ENCODE measurements at places on chromosomes 7 and 10.

DNA sequence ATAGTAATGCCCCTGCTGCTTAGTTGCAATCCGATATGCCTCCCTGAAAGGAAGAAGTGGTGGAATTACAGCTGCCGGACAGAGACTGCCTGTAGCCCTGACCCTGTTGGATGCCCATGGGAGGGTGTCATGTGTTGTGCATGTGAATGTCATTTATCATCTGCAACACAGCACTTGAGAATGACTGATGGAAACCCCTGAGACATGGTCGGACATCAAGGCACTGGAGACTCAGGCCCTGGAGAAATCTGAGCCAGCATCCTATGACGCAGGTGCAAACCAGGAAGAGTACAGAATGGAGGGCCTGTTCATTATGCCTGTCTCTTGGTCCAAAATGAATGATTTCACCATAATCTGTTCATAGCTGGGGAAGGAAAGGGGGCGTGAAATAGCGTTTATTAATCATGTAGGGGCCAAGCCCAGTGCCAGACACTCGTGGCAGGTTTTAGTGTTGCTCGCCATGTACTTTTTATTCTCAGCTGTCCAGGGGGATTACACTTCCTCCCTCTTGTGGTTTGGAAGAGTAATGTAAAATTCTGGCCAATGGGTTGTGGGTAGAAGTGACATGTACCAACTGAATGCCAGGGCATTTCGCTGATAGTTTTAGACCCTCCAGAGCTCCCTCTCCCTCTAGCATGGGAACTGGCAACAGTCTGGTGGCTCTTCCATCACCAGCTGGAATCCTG lies 23.0 kb upstream of the LEP start:
- DNase-seq = no peak

GRCh38 chr7:44390701-44391100 lies 65.3 kb upstream of the CAMK2B start:
- no peak for DNase-seq

- DNase-seq = no peak
Observed at GRCh38 chr7:68269405-68269804, 1272.8 kb downstream of the TYW1 start.

DNA sequence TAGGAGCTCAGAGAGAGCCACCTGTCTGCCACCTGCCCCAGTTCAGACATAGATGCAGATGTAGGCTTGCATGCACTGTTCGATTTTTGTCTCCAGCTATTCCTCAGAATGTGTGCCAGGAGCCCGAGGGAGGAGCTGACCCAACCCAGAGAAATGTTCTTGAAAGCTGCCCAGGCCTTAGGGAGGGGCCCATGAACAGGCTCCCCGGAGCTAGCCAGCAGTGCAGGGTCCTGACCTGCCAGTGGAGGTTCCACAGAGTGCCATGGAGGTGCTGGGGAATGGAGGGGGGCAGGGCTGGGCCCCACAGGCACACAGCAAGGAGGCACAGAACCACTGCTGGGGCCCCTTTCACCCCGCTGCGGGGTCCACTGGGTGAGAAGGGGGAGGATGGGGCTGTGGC lies 29.6 kb upstream of the SFRP5 start:
- DNase-seq = no peak

DNA sequence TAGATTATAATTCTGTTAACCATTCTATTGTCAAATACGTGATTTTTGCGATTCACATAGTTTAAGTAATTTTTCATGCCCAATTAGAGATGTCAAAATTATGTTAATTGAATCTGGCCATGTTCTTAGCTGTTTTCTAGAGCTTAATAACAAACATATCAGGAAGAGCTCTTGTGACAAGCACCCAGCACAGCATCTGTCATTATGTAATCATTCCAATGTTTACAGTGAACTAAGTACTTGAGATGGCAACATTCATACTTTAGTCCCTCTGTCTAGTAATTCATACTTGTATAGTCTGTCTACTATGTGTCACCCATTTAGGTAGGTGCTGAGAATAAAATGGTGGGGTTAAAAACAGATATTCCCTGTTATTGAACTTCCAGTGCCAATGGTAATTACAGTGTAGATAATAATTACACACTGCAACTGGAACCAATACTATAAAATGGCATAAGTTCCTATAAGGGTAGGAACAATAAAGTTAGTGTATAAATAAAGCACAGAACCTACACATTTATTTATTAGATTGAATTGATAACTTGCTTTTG lies 55.2 kb downstream of the ZEB1 start:
- DNase-seq = no peak

- no peak for DNase-seq
Observed at GRCh38 chr7:28818996-28819395, 139.1 kb downstream of the TRIL start.

DNA sequence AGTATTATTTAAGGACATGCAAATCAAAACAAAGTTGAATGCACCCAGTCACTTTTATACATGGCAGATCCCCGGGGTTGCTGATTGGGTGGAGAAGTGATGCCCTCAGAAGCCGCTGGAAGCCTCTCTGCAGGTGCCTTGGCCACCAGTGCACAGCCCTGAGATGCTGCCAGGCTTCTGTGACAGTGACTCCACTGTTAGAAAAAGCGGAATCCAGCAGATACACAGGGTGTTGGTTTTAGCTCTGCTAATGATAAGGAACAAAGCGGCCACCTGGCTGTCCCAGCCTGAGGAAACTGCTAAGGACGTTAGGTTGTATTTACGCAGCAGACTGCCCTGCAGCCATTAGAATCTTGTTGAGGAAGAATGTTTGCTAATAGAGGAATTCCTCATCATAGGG lies 47.5 kb downstream of the JAKMIP3 start:
- no peak for DNase-seq

- DNase-seq = no peak
Observed at GRCh38 chr10:36475746-36476145, 649.7 kb upstream of the ANKRD30A start.

GRCh38 chr10:47023237-47024045 lies 112.2 kb downstream of the PTPN20 start:
- no peak for DNase-seq

DNA sequence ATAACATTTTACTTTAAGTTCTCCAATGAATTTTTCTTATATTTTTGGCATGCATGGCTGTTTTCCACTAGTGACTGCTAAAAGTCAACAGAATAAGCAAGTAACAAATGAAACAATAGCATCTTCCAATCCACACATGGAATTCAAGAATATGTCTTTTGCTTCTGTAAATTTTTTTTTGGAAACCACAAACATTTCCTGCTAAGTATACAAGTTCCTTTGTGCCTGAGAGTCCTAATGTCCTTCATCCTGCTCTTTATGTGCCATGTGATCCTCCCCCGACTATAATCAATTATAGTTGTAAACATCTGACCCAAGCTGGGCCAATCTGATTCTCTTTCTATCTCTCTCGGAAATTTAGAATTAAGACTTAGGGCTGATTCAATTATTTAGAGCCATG lies 61.2 kb downstream of the PPP1R3C start:
- no peak for DNase-seq

GRCh38 chr10:16521311-16522016 lies at the start of gene C1QL3:
Gene C1QL3 (minus strand): TSS chr10:16521879. CDS start chr10:16521065, 814 bp downstream.
- peak; percentile 39 for DNase-seq

DNA sequence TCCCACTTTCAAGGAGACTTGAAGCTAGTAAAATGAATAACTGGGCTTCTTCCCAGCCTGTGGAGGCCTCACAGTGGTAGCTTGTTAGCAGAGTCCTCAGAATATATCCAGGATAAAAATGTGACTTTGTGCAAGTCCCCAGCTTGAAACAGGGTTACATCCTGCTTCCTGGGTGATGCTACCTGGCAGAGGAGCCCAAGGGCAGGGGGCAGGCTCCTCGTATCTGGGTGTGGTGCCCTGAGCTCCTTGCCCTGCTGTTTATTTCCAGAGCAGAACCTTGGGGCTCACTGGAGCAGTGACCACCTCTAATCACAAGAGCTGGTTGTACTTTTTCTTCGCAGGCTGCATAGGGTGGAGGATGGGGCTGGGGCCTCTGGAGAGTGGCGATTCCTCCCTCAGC lies 94.8 kb downstream of the GRK5 start:
- no peak for DNase-seq

DNA sequence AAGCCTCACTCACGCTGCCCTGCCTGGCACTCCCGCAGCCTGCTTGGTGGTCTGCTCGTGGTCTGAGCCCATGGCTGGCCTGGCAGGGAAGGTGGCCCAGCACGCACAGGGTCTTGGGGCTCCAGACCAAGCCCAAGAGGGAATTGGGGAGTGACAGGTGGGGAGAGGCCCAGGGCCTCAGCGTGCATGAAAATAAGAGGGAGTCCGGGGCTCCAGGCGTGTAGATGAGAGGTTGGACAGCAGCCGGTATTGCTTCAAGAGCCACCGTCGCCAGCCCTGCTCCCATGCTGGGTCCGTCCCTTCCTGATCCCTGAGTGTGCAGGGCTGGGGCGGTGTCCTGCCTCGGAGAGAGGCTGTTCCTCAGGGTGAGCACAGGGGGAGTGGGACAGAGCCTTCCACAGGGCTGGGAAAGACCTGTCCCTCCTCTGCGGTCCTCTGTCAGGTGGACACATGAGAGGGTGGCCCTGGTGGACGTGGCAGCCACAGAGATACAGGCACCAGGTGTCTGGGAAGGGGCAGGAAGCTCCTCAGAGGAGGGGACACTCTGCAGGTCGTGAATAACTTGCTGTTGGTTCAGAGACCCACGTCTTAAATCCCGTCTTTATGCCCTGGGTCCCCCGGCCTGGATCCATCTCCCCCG lies 113.1 kb downstream of the INPP5A start:
- DNase-seq = no peak

GRCh38 chr10:5530846-5531557 lies 6.2 kb downstream of the CALML3 start:
- DNase-seq = no peak

DNA sequence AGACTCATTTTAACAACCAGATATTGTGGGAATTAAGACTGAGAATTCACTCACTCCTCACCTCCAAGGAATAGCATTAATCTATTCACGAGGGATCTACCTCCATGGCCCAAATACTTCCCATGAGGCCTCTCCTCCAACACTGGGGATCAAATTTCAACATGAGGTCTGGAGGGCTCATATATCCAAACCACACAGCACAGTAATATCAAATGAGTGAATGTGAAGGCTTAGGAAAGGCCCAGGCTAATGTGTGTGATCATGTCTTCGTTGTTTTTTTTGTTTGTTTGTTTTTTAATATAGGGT lies 46.5 kb downstream of the HIBADH start:
- no peak for DNase-seq

DNA sequence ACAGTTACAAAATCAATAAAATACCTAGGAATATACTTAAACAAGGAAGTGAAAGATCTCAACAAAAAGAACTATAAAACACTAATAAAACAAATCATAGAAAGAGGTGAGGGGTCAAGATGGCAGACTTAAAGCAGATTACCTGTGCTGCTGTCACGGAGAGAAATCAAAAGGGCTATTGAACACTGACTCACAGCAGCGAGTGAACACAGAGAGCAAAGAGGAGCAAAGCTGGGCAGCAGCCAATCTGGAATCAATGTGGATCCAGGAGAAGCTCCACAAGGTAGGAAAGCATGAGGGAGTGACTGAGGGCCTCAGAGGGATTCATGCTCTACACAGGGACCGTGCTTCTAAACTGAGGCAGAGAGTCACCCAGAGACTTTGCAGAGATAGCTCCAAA lies 562.0 kb upstream of the SEMA3D start:
- DNase-seq = no peak

GRCh38 chr7:51077987-51078370 lies 238.6 kb downstream of the COBL start:
- DNase-seq = no peak

GRCh38 chr7:4830176-4830575 lies 31.7 kb downstream of the PAPOLB start:
- peak; percentile 65 for DNase-seq

GRCh38 chr10:126070476-126071215 lies 174.3 kb downstream of the FANK1 start:
- no peak for DNase-seq

DNA sequence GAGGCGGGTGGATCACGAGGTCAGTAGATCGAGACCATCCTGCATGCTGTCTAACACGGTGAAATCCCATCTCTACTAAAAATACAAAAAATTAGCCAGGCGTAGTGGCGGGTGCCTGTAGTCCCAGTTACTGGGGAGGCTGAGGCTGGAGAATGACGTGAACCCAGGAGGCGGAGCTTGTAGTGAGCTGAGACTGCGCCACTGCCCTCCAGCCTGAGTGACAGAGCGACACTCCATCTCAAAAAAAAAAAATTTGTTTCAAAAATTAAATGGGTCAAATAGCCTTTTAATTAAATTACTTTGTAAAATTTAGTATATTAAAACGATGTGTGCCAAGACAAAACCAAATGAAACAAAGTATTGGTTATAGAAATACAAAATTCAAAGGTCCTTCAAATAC lies 6.8 kb upstream of the MRC1 start:
- no peak for DNase-seq

- peak; percentile 35 for DNase-seq
Observed at GRCh38 chr7:23012908-23013714, 819 bp downstream of the HYCC1 start.

GRCh38 chr10:132446661-132447445 lies 49.9 kb downstream of the PWWP2B start:
- peak; percentile 86 for DNase-seq

DNA sequence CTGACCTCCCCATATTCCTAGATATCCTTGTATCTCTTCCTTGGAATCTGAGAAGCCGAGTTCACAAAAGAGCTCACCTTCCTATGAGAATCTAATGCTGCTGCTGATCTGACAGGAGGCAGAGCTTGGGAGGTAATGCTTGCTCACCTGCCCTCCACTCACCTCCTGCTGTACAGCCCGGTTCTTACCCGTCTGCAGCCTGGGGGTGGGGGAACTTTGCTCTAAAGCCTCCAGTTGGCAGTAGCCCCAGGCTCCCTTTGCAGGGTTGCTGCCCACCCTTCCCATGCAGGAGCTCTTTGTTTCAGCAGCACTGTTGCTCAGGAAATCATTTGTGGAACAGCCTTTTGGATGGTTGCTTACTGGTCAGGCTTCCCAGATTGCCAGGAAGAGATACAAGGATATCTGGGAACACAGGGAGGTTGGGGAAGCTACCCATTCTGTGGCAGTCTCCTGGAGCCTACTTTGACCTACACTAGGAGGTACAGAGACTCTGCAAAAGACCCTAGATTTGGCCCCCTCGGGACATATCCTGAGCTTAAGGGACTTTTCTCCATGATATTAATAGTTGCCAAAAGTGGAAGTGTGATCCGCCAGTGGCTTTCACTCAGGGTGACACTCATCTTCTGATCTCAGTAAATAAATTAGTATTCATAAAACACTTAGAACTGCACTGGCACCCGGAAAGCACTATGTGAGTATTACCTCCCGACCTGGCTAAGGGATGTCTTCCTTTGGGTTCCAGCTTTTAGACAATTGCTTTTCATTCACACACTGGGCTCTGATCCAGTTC lies 363.7 kb upstream of the PODXL start:
- no peak for DNase-seq

DNA sequence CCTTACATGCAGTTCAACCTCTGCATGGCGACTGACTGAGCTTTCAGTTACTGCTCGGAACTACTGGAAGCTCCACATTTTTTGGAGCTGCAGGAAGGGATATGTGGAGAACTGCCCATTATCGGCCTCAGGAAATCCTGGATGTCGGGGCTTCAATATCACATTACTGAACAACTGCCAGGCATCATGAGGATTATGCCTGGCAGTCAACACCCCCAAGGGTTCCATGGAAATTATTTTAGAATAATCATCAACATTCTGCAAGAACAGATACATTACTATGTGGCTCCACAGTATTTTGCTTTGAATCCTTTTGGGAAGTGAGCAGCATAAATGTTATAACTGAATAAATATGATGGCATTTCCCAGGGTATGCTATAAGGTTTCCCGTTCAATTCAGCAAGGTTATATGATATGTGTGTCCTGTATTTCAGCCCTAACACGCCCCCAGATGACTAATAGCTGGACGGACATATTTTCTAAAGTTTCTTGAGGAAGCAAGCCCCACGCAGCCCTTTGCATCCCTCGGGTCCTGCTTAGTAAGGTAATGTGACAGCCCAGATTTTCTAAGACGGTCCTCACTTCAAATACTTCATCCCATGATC lies 53.0 kb upstream of the OPALIN start:
- DNase-seq = no peak

Data from stimulated activated naive CD8-positive, alpha-beta T cell treated with anti-CD3 and anti-CD28 coated beads, Interleukin-15, Interleukin-2, amounts not matched to agents 100 U/mL and 50 U/mL, for 24 hours (primary cell).